ENCODE measurements at places on chromosomes 1 and 21.

DNA sequence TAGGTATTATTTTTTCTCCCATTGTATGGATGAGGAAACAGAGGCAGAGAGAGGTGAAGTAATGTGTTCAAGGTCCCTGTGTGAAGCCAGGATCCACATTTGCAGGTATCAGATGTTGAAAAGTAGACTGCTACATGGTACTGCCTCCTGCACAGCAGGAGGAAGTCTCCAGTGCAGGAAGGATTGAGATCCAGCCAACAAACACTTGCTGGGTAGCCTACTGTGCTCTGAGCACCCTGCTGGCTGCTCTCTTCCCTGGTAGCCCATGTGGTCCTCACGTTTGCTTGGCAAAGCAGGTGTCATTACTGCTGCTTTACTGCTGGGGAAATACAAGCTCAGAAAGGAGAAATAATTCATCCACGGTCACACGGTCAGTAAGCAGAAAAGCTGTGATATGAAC lies 21.3 kb upstream of the GRIK3 start:
- DNase-seq: no peak

DNA sequence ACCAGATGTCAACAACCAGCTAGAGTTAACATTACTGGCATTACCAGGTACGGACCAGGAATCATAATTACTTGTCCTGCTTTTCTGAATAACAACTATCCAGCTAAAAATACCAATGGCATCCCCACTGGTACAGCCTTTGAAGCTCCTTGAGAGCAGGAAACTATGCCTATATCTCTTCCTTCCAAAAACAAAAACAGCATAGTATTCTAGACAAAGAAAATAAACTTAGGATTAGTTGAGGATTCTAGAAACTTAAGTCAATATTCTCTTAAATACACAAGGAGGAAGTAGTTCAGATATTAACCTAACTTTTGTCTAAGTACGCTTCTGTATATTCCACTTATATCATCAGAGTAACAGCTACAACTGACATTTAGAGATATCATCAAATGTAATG lies 3.0 kb downstream of the FUBP1 start:
- DNase-seq: no peak

- no peak for DNase-seq
Observed at GRCh38 chr1:159996653-159997052, 35.1 kb downstream of the PIGM start.

GRCh38 chr1:192904438-192904895 lies 95.6 kb downstream of the RGS2 start:
- no peak for DNase-seq

- no peak for DNase-seq
Observed at GRCh38 chr1:102183711-102184110, 187.0 kb upstream of the OLFM3 start.

GRCh38 chr1:56541408-56541807 lies 38.0 kb downstream of the PLPP3 start:
- DNase-seq: no peak

DNA sequence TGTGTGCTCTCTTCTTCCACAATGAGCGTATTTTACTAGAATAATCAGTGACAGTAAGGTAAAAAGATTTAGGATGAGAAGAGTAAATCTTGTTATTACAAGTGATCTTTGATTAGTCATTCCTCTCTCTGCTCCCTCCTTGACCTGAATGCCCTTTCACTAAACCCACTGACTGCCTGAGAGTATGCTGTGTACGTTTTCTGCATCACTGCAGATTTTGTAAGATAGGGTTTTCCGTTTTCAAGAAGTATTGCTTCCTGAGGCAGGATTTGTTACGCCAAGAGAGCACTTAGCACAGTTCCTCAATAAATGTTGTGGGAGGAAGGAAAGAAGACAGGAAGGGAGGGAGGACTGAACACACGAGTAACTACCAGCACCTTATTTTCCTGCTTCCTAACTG lies 7.7 kb upstream of the LAMB3 start:
- DNase-seq: no peak

GRCh38 chr1:156594190-156594589 lies 2.6 kb downstream of the NAXE start:
- DNase-seq: no peak

GRCh38 chr1:109802136-109802900 lies 38.6 kb upstream of the EPS8L3 start:
- peak; percentile 34 for DNase-seq

DNA sequence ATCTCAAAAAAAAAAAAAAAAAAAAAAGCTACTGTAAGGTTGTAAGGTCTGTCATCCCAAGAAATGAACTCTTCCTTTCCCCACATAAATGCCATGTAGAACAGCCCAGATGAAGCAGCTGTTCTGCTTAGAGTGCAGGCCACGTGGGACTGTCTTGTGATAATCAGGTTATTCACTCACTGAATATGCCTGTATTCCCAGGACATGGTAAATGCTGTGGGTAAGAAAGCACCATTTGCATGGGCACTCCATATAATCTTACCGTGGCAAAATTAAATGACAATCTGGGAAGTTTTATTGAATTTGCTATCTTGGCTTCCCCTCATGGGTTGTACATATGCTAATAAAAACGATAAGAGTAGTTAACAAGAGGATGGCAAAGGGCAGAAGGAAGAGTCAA lies 13.8 kb downstream of the RGS5 start:
- no peak for DNase-seq

GRCh38 chr1:96519851-96520578 lies 201.6 kb upstream of the PTBP2 start:
- DNase-seq: no peak

- DNase-seq: no peak
Observed at GRCh38 chr1:48697066-48697707, 79.5 kb downstream of the BEND5 start.

- DNase-seq: no peak
Observed at GRCh38 chr1:203268901-203269653, 36.2 kb upstream of the BTG2 start.

DNA sequence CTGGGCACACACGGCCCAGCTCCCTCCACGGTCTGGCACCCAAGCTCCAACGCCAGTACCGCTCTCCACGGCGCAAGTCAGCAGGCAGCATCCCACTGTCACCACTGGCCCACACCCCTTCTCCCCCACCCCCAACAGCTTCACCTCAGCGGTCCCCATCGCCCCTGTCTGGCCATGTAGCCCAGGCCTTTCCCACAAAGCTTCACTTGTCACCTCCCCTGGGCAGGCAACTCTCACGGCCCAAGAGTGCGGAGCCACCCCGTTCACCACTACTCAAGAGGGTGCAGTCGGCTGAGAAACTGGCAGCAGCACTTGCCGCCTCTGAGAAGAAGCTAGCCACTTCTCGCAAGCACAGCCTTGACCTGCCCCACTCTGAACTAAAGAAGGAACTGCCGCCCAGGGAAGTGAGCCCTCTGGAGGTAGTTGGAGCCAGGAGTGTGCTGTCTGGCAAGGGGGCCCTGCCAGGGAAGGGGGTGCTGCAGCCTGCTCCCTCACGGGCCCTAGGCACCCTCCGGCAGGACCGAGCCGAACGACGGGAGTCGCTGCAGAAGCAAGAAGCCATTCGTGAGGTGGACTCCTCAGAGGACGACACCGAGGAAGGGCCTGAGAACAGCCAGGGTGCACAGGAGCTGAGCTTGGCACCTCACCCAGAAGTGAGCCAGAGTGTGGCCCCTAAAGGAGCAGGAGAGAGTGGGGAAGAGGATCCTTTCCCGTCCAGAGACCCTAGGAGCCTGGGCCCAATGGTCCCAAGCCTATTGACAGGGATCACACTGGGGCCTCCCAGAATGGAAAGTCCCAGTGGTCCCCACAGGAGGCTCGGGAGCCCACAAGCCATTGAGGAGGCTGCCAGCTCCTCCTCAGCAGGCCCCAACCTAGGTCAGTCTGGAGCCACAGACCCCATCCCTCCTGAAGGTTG lies 97.6 kb downstream of the PIK3R3 start:
- DNase-seq: no peak

DNA sequence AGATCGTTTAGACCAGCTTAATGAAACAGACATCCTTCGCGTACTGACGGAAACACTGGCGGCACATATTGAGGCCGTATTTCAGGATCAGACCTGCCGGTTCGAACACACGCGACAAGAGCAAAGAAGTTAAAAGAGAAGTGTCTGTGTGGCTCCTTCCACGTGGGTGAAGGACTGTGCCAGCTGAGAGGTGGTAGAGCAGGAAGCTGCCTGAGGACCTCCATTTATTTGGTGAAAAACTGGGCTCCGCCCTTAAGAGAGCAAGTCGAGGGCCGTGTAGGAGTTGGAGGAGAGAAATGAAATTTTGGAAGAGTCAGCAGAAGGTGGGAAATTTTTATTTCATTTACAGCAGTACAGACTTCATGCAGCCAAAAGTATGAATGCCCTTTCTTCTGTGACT lies 38.8 kb upstream of the ADORA3 start:
- DNase-seq: no peak

DNA sequence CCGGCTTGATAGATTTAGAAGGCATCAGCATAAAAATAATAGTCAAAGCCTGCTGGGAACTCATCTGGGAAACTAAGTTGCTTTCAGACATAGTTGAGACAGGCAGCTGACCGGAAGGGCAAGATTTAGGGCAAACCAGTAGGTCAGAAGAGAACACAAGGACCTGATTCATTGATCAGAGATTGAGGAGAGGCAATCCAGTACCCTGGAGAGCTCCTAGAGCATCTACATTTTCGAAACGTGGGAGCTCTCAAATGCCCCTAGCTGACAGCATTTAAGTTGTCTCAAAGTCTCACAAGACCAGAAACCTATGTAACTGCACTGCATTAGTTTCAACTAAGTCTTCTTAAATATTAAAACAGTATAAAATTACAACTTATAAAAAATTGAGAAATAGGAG lies 22.9 kb upstream of the MTF2 start:
- DNase-seq: no peak

DNA sequence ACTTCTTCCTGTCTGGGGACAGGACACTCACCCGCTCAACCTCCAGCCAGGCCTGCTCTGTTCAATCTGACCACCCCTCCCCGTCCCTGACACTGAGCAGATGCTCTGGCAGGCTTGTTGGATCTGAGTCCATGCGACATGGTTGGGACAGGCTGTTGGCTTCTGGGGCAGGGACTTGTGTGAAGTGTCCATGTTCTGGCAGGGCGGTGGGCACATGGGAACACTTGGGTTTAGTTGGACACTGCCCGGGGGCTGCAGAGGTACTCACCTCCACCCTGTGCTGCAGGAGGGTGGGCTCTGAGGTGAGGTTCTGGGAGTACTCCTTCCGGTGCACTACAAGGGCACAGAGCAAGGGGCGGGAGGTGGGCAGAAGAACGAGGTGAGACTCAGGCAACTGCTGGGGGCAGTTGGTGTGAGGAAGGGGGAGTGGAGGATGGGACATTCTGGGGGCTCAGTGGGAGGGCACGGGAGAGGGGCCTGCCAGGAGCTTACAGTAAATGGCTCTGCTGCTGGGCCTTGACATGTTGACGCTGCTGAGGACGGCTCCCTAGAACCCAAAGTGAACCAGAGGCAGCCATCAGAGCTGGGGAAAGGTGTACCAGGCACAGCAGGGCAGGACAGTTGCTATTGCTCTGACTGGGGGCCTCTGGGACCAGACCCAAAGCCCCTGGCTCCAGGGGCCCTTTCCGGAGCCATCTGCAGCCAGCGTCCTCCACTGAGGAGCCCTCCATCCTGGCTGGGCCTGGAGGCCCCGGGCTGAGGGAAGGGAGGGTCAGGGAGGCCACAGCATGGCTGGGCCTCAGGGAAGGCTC lies 2.3 kb downstream of the EPS8L3 start:
- DNase-seq: no peak

GRCh38 chr1:216325946-216326345 lies 97.3 kb downstream of the USH2A start:
- no peak for DNase-seq

DNA sequence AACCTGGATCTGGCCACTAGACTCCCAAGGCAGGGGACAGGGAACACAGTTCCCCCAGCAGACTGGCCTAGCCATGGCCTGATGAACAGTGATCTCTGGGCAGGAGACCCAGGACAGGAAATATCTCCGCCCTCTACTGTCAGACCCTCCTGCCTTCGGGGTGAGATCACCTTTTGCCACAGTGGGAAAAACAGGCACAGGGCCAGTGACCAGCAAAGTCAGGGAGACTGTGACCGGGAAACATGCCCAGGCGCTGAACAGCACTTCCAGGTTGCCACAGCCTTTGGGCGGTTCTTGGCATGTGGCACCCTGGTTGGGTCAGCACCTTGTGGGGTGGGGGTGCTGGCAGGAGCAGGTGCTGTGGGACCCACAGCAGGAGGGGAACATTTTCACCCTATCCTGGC lies 8.9 kb upstream of the ZNF669 start:
- no peak for DNase-seq

DNA sequence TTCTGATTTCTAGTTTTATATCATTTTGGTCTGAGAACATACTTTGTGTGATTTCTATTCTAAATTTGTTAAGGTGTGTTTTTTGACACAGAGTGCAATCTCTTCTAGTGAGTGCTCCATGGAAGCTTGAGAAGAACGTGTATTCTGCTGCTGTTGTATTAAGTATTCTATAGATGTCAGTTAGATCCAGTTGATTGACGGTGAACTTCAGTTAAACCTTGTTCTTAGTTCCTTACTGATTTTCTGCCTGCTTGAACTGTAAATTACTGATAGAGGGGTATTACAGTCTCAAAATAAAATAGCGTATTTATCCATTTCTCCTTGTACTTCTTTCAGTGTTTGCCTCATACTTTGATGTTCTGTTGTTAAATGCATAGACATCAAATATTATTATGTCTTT lies 248.1 kb upstream of the GREM2 start:
- no peak for DNase-seq

DNA sequence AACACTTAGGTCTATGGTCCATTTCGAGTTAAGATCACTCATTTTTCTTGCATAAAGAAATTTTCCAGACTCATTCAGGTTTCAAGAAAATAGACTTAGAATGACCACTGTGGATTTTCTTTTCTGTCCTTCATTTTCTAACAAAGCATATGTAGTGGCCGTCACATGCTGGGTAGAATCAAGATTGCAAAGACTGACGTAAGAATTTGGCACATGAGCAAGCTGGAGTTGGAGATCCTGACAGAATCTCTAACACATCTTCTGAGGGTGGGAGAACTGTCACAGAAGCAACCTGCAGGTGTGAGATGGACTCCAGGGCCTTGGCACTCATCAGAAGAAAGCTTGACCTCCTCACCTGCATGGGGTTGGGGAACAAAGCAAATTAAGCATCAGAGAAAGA lies 28.6 kb downstream of the KIF26B start:
- DNase-seq: no peak

DNA sequence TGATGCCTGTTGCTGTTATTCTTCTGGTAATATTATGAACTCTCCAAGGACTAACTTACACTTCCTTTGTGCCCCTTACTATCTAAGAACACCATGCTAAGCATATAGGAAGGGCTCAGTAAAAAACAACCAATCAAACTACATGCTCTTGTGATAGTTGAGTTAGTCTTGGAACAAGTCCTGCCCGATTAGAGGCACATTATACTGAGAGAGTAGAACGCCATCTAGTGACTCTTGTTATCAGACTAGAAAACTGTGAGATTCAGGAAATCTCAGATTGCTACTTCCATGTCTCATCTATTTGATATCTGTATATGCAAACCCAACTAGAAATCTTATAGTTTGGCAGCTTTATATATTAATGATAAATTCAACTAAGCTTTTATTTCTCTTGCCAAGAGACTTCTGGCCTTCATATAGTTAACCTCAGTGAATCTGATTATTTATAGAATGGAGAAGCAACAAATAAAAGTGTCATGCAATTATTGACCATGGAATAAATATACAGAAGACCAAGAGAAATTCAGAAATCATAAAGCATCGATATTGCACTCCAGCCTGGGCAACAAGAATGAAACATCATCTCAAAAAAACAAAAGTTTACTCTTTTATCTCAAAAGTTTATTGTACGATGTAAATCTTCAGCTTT lies 7.8 kb upstream of the SRRM1 start:
- no peak for DNase-seq

All from effector memory CD4-positive, alpha-beta T cell (primary cell).